ENCODE measurements at places on chromosomes 1 and 21.

GRCh38 chr1:234614081-234614489 is 4.1 kb upstream of the IRF2BP2 start:
- DNase-seq: no peak
- peaks cover under 1% of the 10 kb centered on the region for H3K36me3 ChIP-seq
- H3K4me3 ChIP-seq: no peak overlapping the region

- no peaks in the 10 kb centered on the region for H3K36me3 ChIP-seq
- peak overlapping the region; percentile 37 for H3K4me3 ChIP-seq
- no peaks in the 10 kb centered on the region for H3K27me3 ChIP-seq
Observed at GRCh38 chr1:151945725-151946722, 36.7 kb upstream of the THEM4 start.

DNA sequence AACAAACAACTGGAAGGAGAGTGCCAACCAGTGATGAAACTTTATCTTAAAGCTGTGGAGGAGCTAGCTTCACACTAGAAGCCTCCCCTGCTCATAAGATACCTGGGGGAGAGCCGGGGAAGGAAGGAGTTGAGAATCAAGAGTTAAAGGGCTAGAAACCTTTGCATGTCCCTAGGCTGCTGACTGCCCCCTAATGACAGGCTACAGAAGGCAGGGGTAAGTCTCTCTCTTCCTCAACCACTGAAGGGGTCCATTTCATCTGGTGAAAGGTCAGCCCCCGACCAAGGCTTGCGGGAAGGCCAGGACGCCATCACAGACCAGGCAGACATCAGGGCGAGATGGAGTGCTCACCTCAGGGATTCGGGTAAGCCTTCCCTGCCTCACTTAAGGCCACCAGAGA is 65.6 kb upstream of the GRHL3 start:
- no peak for DNase-seq
- H3K27me3 ChIP-seq: peaks cover 14% of the 10 kb centered on the region
- no peaks in the 10 kb centered on the region for H3K4me1 ChIP-seq
- no peak overlapping the region for H3K4me3 ChIP-seq

GRCh38 chr1:66982561-66983260 is 57.9 kb downstream of the MIER1 start:
- H3K4me3 ChIP-seq: no peak overlapping the region
- H3K27me3 ChIP-seq: no peaks in the 10 kb centered on the region
- DNase-seq: no peak
- peaks cover 19% of the 10 kb centered on the region for H3K4me1 ChIP-seq
- H3K36me3 ChIP-seq: peaks cover 85% of the 10 kb centered on the region
- no peak overlapping the region for H3K27ac ChIP-seq

GRCh38 chr1:110380672-110381283 is 10.0 kb downstream of the SLC16A4 start:
- DNase-seq: no peak
- peak overlapping the region; percentile 47 for H3K27ac ChIP-seq
- H3K4me1 ChIP-seq: peaks cover 19% of the 10 kb centered on the region
- H3K27me3 ChIP-seq: no peaks in the 10 kb centered on the region
- H3K36me3 ChIP-seq: peaks cover 42% of the 10 kb centered on the region

Data from left ventricle myocardium inferior (tissue), 1 donor.